GM23248 (cell line): ENCODE measurements at places on chromosomes 7 and 10. TPM values are rescaled to one million over a fixed set of nuclear protein-coding genes. Genes with fewer than 3 reads are reported as not detected.

Gene LIPK
- not detected in 2 replicates for total RNA-seq

DNA sequence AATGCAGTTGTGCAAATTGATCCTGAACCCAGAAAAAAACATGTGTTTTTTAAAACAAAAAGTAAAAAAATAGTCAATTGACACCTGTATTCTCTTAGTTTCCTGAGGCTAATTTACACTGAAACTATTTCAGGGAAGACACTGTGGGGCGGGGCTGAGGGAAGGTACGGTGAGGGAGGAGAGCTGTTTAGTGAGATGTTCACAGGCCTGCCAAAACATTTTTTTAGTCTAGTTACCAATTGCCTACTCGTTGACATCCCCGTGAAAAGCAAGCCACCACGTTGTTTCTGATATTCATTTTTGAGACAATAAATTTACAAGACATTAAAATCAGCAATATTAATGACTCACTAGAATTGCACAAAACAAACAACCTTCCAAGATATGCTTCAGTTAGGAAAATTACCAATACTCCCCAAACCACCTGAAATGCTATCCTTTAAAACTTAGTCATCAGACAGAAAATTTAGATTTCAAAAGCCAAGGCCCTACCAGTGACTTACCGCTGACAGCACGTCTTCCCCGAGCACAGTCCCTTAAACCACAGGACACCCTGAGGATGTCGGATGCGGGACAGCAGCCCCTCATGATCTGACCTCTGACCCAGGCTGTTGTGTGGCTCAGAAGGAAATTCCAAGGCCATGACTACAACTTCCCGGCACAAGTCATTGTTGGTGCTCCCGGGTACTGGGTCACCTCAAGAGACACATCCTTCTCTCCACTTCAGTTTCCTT is 279.2 kb downstream of the PRPF18 start:
- peak; percentile 64 for DNase-seq
- H3K27ac ChIP-seq = peak overlapping the region; percentile 67
- H3K36me3 ChIP-seq = no peaks in the 10 kb centered on the region
- H3K4me3 ChIP-seq = peak overlapping the region; percentile 48

DNA sequence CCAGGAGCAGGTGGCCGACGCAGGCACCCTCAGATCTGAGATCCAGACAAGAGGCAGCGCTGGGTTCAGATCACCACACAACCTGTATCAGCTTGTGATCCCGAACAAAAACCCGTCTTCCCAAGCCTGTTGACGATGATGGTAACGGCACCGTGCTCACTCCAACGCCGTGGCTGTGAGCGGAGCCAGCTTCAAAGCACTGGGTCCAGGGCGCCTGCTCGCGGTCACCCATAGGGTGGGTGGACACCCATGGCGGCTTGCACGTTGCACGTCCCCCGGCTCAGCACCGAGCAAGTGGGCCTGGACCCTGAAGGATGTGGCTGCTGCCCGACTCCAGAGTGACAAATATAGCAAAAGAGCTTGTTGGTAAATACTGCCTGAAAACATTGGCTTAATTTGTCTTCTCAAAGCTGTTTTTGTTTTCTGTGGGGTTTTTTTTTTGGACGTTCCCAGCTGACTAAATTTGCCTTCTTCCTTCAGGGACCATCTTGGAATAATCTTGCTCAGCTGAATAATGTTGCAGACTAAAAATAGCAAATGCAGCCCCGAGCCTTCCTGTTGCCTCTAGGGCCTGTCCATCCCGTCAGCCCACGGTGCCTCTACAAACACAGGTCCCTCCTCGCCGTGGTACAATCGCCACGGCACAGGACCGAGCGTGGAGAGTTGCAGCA is 41.0 kb downstream of the FOXK1 start:
- peaks cover 12% of the 10 kb centered on the region for H3K4me1 ChIP-seq
- no peaks in the 10 kb centered on the region for H3K27me3 ChIP-seq
- no peak overlapping the region for H3K27ac ChIP-seq
- H3K36me3 ChIP-seq = no peaks in the 10 kb centered on the region
- no peak overlapping the region for H3K4me3 ChIP-seq
- DNase-seq = no peak

Gene IQUB
- 0.13 TPM in 1 of 2 replicates, not detected in the other for total RNA-seq

Gene CALHM1
- not detected in 2 replicates for total RNA-seq

GRCh38 chr10:30863516-30864210 is 168.0 kb downstream of the ZNF438 start:
- peak; percentile 1 for DNase-seq
- H3K4me3 ChIP-seq = no peak overlapping the region
- no peaks in the 10 kb centered on the region for H3K27me3 ChIP-seq

DNA sequence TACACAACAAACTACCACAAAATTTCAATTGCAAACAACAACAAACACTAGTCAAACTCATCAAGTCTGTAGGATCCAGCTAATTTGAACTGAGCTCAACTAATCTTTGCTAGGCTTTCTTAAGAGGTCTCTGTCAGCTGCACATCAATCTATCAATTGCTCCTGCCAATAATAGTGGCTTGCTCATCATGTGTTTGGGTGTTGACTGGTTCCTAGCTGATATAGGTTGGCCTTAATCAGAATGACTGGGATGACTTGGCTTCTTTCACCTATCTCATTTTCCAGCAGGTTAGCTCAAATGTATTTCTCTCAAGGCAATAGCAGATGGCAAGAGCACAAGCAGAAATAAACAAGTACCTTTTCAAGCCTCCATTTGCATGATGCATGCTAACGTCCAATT is 370.3 kb upstream of the NFE2L3 start:
- H3K27me3 ChIP-seq = no peaks in the 10 kb centered on the region
- no peak overlapping the region for H3K4me3 ChIP-seq
- no peak overlapping the region for H3K27ac ChIP-seq
- H3K36me3 ChIP-seq = no peaks in the 10 kb centered on the region
- DNase-seq = no peak
- H3K4me1 ChIP-seq = 0 out of 2 replicates have a peak, but pooled peaks cover 2% of the 10 kb centered on the region

Gene SPDYE5
- total RNA-seq = not detected in 2 replicates

DNA sequence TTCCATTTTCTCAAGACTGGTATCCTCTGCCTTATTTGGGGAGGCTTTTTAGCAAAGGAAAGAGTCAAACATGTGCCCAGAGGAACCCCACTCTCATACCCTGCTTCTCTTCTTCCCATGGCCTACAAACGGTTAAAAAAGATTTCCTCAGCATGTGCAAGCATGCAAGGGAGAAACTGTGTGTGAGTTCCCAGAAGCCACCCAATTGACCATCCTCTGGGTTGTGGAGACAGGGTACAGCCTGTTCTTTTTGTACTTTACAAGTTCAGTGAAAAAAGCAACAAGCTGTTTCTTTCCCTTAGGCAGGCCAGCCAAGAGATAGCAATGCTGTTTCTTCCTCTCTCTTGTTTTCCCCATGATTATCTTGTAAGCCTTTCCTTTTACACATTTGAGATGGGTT is 68.8 kb upstream of the MTPN start:
- H3K4me3 ChIP-seq = no peak overlapping the region
- no peak overlapping the region for H3K27ac ChIP-seq
- no peaks in the 10 kb centered on the region for H3K4me1 ChIP-seq

Gene CTAGE6
- total RNA-seq = 0.22 TPM in 1 of 2 replicates, not detected in the other

DNA sequence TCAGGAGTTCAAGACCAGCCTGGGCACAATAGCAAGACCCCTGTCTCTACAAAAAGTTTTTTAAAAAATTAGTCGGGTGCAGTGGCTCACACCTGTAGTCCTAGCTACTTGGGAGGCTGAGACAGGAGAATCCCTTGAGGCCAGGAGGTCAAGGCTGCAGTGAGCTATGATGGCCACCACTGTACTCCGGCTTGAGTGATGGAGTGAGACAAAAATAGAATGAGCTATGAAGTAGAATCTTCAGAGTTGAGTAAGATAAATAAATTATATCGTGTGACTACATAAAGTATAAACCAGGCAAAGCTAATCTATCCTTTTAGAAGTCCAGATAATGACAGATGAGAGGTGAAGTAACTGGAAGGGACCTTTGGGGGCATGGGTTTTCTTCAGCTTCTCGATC is 15.3 kb upstream of the MRPS24 start:
- H3K27me3 ChIP-seq = no peaks in the 10 kb centered on the region
- H3K27ac ChIP-seq = no peak overlapping the region
- peaks cover 33% of the 10 kb centered on the region for H3K36me3 ChIP-seq
- DNase-seq = no peak
- H3K4me3 ChIP-seq = no peak overlapping the region
